ENCODE measurements at places on chromosomes 6 and 20.

GRCh38 chr6:46893648-46894047 is 28.1 kb downstream of the ADGRF5 start:
- DNase-seq = no peak

DNA sequence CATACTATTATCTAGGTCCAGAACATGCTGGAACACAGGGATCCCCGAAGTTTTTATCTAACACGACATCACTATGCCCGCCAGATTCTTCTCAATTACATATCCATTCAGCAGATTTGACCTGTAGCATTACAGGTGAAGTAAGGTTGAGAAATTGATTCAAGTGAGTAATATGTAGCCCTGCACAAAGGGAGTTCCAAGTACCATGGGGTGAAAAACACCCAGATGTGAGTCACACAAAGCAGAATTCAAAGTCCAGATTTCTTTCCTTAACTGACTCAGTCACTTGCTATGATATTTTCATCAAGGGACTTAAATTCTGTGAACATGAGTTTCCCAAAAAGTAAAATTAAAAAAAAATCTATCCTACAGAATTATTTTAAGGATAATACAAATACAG is 655.4 kb upstream of the PTCHD4 start:
- DNase-seq = no peak

DNA sequence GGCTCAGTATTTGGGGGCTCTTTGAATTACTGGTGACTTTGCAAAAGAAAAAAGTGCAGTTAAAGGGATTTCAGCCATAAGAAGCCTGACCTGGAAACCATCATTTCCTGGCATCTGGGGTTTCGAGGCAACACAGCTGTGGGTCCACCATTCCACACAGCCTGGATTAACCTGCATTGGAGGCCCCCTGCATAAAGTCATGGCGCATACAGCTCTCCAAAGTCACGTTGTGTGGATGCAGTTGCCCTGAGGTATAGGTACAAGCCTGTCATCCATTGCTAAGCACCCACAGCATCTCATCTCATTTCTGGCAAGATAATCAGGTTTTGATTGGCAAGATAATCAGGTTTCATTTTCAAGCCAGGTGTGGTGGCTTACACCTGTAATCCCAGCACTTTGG is 54.5 kb upstream of the TAGAP start:
- no peak for DNase-seq

DNA sequence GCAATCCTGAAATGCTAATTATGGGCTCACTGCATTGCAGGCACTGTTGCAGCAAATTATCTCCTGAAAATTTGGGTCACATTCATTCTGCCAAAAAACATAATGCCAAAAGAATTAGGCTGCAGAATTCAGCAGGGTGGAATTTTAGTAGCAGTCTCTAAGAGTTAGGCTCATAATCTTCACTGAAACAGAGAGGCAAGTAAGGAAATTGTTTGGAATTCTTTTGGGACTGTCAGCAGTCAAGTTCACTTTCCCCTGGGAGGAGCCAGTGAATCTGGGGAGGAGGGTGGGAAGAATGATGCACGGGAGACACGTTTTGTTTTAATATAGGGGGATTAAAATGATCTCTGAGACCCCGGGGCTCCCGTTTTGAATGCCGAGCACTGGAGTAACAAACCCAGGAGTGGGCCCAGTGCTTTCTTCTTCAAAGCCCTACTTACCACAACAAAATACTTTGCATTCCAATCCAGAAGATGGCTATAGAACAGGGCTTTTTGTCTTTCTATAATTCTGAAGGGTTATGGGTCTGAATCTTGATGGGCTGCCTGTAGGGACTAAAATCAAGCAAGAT is 44.7 kb downstream of the SOBP start:
- no peak for DNase-seq

- no peak for DNase-seq
Observed at GRCh38 chr6:165849534-165850430, 186.7 kb upstream of the PDE10A start.

GRCh38 chr6:120304223-120304622 is 954.7 kb upstream of the MAN1A1 start:
- no peak for DNase-seq

DNA sequence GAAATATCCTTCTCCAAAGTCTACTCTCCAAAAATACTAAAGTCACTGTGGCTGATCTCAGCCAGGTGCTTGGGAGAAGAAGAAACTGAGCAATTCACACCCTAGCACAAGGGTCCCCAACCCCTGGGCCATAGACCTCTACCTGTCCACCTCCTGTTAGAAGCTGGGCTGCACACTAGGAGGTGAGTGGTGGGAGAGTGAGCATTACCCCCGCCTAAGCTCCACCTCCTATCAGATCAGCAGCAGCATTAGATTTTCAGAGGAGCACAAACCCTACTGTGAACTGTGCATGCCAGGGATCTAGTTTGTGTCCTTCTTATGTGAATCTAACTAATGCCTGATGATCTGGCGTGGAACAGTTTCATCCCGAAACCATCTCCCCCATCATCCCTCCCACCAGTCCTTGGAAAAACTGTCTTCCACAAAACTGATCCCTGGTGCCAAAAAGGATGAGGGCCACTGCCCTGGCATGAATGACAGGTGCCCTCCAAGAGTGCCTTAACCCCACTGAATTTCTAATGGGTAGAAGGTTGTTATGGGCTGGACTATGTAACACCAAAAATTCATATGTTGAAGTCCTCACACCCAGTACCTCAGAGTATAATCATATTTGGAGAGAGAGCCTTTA is 109.2 kb upstream of the CDYL start:
- DNase-seq = no peak

- DNase-seq = peak; percentile 19
Observed at GRCh38 chr6:1396952-1397868, 7.8 kb downstream of the FOXF2 start.

GRCh38 chr6:112576423-112576822 is 229.3 kb downstream of the RFPL4B start:
- no peak for DNase-seq

DNA sequence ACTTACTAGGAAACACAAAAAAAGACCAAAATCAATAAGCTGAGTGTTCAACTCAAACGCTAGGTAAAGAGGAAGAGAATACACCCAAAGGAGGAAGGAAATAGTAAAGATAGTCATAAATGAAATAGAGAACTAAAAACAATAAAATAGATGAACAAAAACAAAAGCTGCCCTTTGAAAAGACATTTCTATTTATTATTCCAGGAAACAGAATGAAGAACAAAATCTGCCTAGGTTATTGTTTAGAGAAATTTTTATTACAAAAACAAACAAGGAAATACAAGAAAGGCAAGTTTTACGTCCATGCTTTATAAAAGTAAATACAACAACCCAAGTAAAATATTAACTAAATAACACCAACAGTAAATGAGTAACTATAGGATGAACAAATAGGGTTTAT is 20.1 kb downstream of the HLA-DMB start:
- DNase-seq = no peak

DNA sequence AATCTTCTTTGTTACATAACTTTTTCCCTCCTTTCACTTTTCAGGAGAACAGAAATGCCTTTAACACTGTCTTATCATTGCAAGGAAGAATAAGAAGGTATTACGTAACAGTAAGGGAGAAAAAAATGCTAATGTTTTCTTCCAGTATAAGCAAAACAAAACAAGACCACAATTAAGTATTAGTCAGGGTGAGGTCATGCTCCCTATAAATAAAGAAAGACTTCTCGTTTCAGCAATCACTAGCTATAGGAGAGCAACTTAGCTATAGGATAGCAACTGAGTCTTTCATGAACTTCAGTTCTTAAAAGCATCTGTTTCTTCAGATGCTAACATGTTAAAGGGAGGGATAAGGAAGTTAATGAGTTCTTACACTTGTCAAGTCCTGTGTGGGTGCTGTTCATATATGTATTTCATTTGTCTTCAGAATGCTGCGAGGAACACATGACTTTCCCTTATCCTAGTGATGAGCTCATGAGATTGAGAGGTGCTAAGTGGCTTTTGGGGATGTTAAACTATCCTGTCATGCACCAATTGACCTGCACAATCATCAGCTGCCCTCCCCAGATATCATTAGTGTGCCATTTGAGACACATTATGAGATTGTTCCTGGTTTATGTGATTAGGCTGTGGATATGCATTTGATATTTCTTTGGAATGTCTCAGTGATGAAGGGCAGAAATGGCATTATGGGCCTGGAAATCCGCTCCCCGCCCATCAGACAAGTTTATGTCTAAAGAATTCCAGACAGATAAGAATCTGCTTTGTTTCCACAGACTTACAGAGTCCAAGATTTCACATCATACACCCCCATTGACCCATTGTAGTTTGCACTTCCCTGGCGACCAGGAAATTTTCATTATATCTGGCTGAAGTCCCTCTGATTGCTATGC is 37.5 kb downstream of the LAMA4 start:
- DNase-seq = no peak

DNA sequence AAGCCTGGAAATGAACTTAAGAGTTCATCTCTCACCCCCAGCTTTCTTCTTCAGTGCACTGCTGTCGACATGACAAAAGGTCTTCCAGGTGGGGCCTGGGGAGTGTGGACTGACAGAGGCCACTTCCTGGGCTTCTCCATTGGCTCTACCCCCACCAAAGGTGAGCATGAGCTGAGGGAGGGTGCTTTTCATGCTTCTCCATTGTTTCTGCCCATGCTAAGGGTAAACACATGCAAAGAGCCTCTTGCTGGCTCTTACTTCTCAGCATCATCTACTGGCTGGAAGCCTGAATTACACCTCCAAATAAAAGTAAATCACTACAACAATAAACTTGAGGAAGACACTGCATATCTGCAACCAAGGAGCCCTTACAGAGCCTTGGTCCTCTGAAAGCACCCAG is 227.2 kb downstream of the EPM2A start:
- no peak for DNase-seq

DNA sequence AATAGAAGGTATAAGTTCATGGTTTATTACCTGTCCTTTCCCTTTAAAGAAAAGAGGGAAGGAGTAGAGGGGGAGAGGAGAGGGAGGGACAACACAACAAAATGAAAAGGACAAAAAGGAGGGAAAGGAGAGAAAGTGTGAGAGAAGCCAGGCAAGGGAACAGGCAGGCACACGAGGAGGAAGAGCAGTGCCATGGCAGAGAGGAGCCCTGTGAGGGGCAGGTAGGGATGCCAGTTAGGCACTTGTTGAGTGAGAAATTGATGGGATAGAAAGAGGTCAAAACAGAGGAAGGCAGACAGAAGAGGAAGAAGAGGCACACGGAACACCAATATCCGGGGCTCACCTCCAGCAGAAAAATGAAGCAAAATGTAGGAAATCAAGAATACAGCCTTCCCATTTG is 42.5 kb downstream of the TNFAIP3 start:
- no peak for DNase-seq

DNA sequence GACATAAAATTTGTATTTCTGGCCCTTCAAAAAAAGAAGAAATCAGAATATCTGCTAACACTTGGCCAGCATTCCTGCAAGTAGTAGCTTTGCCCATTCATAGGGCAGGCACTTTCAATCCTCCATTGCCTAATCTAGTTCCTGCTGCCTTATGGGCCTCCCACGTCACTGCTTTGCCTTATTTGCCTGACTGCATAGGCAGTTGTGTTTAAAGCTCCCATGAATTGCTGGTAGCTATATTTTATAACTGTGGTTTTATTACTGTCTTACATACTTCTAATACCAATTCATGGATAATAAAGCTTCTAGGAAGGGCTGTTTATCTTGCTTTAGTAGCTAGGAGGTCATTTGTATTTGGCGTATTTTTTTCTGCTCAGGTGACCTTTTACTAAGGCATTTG is 7.7 kb upstream of the SLC35A1 start:
- DNase-seq = no peak

DNA sequence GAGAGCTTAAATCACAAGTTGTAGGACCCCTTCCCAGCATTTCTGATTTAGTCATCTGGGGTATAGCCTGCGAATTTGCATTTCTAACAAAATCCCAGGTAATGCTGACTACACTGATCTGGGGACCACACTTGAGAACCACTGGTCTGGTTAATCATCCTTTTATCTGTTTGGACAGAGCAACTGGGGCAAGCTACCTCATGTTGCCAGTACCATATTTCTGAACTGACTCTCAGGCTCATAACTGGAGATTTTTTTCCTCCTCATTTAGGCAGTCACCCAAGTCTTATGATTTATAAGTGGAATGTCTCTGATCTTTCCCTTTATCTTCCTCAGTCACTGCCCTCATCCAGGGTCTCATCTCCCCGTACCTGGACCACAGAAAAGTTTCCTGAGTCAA is 12.0 kb upstream of the GTF3C6 start:
- DNase-seq = no peak

DNA sequence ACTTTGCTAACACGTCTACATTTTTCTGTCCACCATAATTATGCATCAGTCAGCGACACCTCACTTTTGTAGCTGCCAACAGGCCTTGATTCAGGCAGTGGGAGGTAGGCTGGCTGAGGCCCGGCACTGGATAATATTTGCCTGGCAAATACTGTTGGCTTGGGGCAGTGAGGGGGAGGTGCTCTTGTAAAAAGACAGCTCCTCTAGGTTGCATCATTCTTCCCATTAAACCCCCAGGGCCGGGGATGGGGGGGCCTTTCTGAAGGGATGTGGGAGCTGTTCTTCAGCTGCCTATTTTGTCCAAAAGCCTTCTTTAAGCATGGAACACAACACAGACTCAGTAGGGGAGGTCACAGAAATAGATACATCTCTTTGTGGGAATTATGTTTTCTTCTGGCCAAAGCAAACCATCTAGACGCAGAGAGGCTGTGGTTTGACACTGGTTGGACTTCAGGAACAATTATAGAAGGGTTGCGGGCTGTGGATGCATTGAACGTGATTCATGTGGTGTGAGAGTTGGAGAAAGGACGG is 338.3 kb upstream of the NT5E start:
- DNase-seq = no peak

DNA sequence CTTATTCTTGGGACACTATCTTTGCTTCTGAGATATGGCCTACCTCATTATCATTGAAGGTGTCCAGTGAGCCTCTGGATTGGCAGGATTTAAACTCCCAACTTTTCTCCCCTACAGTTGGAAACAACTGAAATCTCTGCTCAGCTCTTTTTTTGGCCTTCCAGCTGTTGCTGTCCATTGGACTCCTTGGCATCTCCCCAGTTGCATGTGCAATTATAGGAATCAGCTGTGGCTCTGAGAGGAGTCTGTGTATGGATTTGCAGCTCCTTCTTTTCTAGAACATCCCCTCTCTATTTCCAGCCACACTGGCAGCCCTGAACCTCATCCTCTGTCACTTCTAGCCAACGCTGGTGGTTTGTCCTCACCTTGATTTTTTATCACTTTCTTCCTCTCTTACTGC is 21.2 kb downstream of the RAB22A start:
- DNase-seq = no peak

GRCh38 chr6:150063640-150064039 is 5.3 kb downstream of the ULBP3 start:
- no peak for DNase-seq

GRCh38 chr6:119140196-119141140 is 62.0 kb upstream of the FAM184A start:
- no peak for DNase-seq

- no peak for DNase-seq
Observed at GRCh38 chr6:135909737-135910387, 58.4 kb downstream of the PDE7B start.

- DNase-seq = no peak
Observed at GRCh38 chr6:18203786-18204185, 48.6 kb downstream of the KDM1B start.

- no peak for DNase-seq
Observed at GRCh38 chr6:43933148-43933885, 163.3 kb downstream of the VEGFA start.

- DNase-seq = no peak
Observed at GRCh38 chr6:44074439-44074812, 52.8 kb downstream of the MRPL14 start.
